ENCODE measurements at places on chromosomes 4 and X.

GRCh38 chr4:153248641-153249198, 44.5 kb downstream of the TRIM2 start:
- no peak for DNase-seq

DNA sequence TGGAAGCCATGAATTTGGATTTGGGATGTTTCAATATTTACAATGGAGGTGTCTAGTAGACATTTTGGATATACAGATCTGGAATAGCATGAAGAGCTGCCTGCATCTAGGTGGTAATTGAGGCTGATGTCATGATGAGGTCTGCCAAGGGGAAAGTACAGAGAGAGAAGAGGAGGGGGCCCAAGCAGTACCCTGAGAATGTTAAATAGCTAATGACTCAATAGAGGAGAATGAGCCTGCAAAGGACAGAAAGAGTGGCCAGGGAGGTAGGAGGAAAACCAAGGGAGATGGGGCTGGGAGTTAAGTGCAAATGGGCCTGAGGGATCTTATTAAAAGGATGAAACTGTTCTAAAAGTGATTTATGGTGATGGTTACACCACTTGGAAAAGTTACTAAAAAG, 182.2 kb upstream of the KIT start:
- no peak for DNase-seq

- peak; percentile 66 for DNase-seq
Observed at GRCh38 chrX:79081895-79082512, 62.5 kb upstream of the GPR174 start.

- no peak for DNase-seq
Observed at GRCh38 chr4:117986321-117986720, 48.0 kb upstream of the NDST3 start.

- DNase-seq = no peak
Observed at GRCh38 chr4:156322592-156322991, 368.9 kb upstream of the CTSO start.

- peak; percentile 8 for DNase-seq
Observed at GRCh38 chr4:147076179-147076578, 130.5 kb upstream of the TTC29 start.

- DNase-seq = no peak
Observed at GRCh38 chr4:34178476-34178875, 2065.8 kb downstream of the ARAP2 start.

DNA sequence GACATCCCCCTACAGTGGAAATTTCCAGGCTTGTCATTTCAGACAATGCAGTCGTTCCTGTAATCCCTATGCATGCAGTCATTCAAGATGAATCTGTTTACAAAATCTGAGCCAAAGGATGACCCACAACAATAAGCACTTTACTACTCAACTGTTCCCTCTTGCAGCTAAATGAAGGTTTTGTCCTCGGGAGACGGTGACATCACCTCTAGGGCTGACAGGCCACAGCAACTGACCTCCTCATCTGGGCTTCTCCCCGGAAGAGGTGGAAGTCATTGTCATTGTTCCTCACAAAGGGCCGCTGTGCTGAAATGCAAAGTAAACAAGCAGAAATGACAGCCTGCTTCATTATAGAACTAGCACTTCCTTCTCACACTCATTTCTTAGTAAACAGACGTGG, 29.2 kb downstream of the CLRN2 start:
- peak; percentile 75 for DNase-seq

DNA sequence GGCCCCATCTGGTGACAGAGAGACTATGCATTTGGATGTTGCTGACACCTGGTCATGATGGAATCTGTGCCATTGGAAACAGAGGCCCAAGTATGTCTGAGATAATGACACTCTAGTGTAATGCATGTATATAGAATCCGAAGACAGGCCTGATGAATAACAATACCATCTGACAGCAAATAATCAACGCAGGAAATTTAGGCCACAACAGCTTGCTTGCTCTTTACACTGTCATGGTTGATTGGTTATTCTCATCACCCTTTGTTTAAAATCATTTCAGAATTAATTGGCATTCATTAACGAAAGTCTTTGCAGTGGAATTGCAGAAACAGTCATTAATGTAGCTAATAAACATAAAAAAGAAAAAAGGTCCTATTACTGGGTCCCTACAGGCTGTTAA, 194.8 kb downstream of the AFF2 start:
- DNase-seq = no peak

DNA sequence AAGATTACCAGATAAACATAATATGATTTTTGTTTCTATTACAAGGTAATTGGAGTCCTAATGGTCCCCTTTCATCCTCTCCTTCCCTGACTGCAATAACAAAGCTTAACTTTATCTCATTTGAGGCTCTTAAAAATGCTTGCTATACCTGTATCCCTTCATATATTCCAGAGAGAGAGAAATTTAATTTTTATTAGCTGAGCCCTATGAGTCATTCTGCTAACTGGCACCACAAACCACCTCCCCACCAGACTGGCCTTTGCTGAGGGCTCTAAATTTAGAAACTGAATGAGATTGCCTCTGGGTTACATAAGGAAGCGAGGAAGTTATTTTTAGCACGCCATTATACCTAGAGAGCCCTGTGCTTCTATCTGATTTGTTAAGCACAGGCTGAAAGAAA, 27.4 kb downstream of the CBLL2 start:
- no peak for DNase-seq

DNA sequence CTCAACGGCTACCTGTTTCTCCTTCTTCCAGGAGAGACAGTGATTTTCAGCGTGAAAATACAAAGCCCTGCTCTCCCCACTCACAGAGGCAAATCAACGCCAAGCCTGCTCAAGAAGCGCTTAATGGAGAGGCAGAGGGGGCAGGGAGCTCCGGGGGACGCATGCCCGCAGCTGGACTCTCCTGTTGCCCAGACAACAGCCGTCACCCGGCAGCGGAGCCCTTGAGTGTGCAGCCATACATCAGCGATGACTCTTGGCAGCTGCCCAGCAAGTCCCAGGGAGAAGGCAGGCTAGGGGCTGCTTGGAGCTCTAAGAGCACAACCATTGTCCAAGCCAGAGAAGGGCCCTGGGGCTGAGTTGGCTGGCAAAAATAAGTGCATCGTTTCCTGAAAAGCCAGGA, 71.0 kb upstream of the AFAP1 start:
- no peak for DNase-seq

- no peak for DNase-seq
Observed at GRCh38 chr4:34619531-34620162, 1624.7 kb downstream of the ARAP2 start.

GRCh38 chr4:38128478-38129459, 168.6 kb downstream of the PTTG2 start:
- DNase-seq = no peak

DNA sequence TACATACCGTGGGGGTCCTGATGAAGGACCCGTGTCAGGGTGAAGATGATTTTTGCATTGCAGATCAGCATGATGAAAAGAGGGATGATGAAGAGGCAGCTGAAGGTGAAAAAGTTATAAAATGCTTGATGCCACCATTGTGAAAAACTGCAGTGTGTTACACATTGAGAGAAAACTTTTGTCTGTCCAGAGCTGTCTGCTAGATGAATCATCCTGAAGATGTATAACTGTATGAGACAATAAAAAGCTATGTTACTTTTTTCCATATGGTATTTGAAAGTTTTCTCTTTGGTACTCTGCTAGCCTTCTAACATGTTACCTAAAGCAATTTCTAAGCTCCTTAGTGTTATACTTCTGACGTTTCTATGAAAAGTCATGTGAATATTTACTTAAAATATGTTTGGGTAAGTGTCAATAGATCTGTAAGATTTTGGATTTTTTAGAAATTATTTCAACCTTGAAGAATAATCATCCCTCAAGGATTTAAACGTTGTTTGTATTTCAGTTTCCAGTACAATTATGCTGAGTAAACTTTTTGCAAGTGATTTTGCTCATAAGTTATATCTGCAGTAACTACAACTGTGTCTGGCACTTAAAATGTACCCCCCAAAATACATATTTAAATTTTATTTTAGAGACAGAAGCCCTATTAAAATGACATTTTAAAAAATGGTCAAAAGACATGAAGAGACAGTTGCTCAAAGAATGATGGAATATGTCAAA, 9.5 kb downstream of the GNRHR start:
- no peak for DNase-seq

GRCh38 chr4:99645036-99645435, 12.6 kb downstream of the C4orf54 start:
- DNase-seq = no peak

DNA sequence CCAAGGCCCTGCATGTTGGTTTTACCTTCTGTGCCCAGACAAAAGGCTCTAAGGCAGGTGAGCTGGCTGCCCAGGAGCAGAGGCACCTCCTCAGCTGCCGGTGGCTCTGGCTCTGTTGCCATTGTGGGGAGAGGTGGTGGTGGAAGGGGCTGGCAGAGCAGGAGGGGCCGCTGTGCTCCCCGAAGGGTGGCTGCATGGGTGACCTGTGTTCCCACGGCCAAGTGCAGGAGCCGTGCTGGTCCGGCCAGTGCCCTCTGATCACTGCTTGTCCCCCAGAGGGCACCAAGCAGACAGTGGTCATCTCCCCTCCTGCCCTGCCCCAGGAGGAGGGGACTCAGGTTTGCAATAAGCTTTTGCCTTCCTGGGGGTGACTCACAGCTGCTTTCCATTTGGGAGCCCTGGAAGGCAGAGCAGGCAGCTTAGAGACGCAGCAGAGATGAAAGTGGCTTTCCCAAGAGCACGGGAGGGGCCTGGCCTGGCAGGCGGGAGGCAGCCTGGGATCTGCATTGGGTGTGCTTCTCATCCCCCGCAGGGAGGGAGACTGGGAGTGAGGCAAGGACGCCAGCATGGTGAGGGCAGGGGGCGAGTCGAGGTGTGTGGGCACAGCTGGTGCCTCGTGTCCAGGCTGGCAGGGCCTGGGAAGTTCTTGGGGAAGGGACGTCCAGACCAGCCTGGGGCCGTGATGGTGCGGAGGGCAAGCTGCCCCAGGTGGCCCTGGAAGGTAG, 28.7 kb downstream of the DOK7 start:
- DNase-seq = no peak

DNA sequence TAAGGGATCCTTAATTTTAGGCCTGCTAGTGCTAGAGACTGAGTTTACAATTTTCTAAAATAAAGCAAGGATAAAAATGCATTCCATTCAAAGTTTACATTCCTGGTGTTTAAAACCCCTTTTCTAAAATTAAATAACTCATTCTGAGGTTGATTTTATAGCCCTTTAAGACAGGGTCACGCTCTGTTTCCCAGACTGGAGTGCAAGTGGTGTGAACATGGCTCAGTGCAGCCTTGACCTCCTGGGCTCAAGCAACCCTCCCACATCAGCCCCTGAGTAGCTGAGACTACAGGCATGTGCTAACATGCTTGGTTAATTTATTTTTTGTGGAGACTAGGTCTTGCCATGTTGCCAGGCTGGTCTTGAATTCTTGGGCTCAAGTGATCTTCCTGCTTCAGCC, 6.8 kb upstream of the CDKL2 start:
- DNase-seq = no peak

DNA sequence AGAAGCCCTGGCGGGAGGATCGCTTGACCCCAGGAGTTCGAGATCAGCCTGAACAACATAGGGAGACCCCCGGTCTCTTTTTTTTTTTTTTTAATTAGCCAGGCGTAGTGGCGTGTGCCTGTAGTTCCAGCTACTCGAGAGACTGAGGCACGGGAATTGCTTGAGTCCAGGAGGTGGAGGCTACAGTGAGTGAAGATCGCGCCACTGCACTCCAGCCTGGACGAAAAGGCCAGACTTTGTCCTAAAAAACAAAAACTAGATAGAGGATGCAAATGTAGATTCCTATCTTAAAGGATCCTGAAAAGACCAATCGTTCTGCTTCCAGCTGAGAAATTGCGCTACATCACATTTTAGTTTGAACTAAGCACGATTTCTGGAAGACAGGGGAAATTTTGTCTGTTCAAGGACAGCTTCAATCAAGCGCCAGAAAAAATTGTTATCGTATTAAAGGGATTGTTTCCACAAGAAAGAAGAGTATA, 627 bp upstream of the HSD17B11 start:
- peak; percentile 5 for DNase-seq

GRCh38 chr4:10077483-10078335, 38.9 kb downstream of the WDR1 start:
- no peak for DNase-seq

Measured in HT-29 (cell line).